Pulmonary artery endothelial cell (primary cell): ENCODE measurements at places on chromosomes 6 and 20. TPM values are rescaled to one million over a fixed set of nuclear protein-coding genes. Genes with fewer than 3 reads are reported as not detected.

DNA sequence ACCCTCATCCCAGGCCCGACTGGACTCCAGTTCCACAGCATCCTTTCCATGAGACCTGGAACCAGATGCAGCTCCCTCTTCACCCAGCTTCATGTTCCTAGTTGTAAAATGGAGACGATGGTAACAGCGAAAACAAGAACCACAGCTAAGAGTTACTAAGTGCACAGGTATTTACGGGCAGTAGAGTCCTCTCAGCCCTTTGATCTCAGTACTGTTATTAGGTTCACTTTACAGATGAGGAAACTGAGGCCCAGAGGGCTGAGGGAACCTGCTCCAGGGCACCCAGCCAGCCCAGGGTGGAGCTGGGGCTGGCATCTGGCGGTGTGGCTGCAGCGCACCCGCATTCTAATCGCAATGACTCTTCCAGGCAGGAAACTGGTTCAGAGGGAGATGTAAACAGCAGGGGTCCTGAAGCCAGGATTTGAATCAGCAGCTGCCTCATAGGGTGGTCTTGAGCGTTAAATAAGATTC is 858 bp downstream of the BCAS1 start:
- DNase-seq, result no peak

DNA sequence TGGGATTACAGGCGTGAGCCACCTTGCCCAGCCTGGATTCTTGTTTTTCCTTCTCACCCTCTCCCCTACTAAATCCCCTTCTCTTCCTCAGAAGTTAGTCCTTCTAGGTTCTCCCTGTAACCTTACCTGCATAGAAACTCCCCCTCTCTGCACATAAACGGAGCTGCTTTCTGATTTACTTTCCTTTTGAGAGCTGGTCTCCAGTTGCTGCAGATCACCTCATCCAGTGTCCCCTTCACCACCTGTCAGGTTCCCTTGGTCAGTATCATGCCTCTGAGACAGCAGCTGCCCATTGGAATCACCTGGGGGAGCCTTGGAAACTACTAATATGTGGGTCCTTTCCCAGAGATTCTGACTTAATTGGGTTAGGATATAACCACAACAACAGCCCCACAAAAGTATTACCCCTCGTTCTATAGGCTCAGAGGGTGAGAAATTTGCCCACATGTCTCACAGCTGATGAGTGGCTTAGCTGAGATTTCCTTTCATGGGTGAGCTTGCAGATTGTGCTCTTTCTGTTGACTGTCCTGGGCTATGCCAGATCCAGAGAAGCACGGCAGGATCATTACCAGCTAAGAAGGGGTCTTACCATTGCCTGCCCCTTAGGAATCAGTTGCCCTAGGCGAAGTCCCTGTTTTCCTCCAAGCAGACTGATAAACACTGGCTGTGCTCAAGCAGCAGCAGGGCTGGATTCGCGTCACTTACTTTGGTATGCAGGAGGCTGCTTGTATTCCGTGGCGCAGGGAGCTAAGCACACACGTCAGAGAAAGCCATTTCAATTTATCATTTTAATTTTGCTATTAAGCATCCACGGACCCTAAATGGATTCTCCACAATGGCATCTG is 51.3 kb downstream of the AKAP12 start:
- no peak for DNase-seq

DNA sequence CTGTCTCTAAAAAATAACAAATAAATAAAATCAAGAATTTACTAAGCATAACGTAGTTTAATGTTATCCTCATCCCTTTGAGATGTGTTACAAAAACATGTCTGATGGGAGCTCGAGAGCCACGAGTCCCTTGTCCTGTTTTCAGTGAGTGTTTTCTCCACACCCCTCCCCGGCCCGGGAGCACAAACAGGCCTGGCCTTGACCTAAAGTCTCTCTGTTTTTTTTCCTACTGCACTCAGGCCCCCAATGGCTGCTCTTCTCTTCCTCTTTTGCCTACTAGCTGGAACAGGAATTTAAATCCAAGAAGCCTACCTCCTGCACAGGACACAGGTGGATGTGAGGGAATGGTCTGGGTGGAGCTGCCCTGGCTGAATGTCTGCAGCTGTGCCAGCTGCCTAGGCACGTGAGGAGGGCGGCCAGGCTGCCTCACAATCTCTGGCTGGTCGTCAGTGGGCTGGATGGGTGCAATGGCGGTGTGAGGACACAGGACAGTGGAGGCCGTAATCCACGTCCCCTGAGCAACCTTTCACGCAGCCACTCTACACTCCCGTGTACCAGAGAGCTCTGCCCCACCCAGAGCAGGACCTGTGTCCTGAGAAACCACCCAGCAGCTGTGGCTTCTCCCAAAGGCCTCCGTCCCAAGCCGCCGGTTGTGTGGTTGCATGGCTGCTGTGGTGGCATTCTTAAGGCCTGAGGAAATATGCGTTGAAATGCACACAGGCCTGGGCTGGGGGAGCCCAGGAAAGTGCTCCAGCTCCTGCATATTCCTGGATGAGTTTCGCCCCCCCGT is 117.5 kb downstream of the FAM120B start:
- DNase-seq, result no peak

DNA sequence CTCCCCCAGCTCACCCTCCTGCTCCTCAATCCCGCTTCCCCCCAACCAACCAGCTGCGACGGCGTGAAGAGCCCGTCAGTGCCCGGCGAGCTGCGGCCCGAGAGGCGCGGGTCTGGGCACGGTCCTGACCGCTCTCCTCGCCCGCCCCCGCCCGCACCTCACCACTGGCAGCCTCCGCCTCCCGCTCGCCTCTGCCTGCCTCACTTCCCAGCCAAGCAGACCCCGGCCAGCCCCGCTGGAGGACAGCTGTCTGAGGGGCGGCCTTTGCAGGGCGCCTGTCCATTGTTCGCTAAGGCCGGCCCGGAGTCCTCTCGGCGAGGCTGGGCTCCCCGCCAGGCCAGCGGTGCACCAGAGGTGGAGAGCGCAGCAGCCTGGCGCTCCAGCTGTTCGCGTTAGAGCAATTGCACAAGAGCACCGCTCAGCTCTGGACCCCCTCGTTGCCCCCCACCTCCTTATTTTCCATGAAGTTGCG is 1.3 kb downstream of the SOBP start:
- no peak for DNase-seq

GRCh38 chr6:141260627-141261015 is 872.1 kb upstream of the GJE1 start:
- no peak for DNase-seq

- no peak for DNase-seq
These were observed 232.5 kb downstream of the SOX4 start for GRCh38 chr6:21826023-21826422.

- DNase-seq, result no peak
These were observed 215.9 kb downstream of the CLVS2 start for GRCh38 chr6:123211777-123212545.

DNA sequence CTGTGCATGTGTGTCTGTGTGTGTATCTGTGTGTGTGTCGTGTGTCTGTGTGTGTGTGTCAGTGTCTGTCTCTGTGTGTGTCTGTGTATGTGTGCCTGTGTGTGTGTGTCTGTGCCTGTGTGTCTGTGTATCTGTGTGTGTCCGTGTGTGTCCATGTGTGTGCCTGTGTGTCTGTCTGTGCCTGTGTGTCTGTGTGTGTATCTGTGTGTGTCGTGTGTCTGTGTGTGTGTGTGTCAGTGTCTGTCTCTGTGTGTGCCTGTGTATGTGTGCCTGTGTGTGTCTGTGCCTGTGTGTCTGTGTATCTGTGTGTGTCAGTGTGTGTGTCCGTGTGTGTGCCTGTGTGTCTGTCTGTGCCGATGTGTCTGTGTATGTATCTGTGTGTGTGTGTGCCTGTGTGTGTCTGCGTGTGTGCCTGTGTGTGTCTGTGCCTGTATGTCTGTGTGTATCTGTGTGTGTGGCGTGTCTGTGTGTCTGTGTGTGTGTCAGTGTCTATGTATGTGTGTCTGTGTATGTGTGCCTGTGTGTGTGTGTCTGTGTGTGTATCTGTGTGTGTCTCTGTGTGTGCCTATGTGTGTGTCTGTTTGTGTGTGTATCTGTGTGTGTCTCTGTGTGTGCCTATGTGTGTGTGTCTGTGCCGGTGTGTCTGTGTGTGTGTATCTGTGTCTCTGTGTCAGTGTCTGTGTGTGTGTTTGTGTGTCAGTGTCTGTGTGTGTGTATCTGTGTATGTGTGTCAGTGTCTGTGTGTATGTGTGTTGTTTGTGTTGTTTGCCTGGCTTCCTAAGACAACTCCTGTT is 11.6 kb downstream of the SNPH start:
- DNase-seq, result no peak

GRCh38 chr20:48465271-48465670 is 362.5 kb downstream of the PREX1 start:
- no peak for DNase-seq

GRCh38 chr6:65979120-65979519 is 272.1 kb upstream of the EYS start:
- no peak for DNase-seq

- DNase-seq, result no peak
These were observed 45.5 kb upstream of the UST start for GRCh38 chr6:148701375-148701774.

DNA sequence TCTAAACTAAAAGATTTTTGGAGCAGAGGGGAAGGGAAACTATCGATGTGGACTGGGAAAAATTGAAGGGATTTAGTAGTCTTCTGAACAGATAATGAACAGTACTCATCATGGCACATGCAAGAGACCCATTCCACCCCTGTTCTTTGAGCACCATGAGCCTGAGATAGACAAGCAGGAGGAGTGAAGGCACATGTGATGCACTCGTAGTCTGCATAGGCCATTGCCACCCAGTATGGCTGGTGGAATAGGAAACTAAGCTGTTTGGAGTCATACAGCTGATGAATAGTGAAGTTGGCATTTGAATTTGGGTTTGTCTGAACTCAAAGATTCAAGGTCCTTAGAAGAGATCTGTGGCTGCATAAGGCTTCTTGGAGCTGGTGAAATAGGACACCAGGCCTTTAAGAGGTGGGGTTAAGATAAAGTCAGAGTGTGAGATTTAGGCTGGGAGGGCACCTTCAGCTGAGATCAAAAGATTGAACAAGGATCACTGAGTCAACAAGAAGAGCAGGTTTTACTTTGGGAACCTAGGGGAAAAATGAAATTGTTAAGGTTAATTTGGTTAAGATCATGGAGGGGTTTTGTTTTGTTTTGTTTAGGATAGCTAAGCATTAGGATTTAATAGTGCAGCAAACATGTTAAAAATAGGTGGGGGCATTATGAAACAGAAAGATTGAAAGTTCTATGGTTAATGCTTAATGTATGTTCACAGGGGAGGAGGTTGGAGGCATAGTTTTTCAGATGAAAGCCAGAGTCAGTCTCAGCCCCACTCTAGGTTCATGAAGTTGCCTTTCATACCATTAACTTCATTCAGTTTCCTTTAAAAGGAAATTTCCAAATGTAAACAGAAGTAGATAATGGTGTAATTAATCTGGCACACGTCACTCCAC is 148.8 kb downstream of the ARID1B start:
- DNase-seq, result no peak

DNA sequence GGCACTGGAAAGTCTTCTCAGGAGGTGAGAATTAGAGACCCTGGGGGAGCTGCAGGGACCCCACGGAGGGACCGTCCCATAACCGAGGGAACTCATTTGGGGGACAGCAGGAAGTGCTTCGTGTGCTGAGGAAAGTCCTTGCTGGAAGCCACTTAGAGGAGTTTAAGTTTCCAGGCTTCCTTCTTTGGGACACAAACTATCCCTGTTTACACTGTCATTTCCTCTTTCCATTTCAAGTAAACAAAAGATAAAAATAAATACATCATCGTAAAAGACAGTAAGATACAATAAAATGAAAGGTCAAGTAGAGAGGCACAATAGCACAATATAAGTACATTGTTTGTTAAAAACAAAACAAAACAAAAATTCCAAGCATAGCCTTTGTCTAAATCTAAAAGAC is 101.2 kb downstream of the TTLL2 start:
- DNase-seq, result no peak

DNA sequence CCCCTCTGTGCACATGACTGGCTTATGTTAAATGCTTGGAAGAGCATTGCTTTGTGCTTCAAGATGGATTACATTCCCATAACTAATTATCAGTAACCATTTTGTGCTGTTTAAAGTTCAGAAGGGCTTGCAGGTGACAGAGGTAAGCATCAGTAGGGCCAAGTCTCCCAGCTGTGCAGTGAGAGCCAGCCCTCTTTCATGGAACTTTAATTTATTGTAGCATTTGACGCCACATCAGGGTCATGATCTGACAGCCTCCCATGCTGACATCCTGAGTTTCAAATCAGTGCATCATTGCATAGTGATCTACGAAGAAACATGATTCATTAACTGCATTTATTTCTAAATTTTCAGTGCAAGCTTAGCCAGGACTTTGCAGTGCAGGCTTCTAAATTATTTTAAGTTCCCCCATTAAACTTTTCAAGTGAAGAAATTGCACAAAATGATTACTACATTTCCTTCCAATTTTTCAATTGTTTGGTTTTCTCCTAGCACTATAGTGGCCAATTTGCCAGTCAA is 380.9 kb downstream of the UTRN start:
- no peak for DNase-seq

GRCh38 chr20:21075471-21075870 is 30.7 kb downstream of the LINC00237 start:
- no peak for DNase-seq

GRCh38 chr20:53985150-53985518 is 85.3 kb downstream of the BCAS1 start:
- DNase-seq, result no peak

GRCh38 chr20:16708602-16709001 is 21.2 kb upstream of the SNRPB2 start:
- no peak for DNase-seq

GRCh38 chr6:101294051-101294638 is 99.4 kb upstream of the GRIK2 start:
- no peak for DNase-seq

GRCh38 chr6:72414657-72415056 is 207.2 kb upstream of the KCNQ5 start:
- no peak for DNase-seq

DNA sequence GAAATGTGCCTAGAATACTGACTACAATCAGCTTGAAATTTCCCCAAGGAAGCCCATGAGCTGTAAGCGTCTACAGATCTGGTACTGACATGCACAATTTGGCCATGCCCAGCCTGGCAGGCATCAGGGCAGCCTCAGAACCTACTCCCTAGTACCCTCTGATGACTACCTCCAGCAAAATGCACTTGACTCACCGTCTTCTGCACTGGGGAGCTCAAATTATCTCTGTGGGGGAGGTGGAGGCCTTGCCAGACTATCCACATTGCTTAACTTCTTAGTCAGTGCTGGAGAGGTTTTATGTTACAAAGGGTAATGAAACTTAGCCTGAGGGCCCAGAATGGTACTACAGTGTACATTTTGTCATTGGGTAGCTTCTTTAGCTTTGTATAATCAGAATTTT is 126.0 kb upstream of the ADGRF1 start:
- DNase-seq, result no peak

DOK5 gene
- total RNA-seq, result 13.5 and 20.3 TPM in 2 replicates

PPARD gene
- total RNA-seq, result 4.9 and 7.4 TPM in 2 replicates

CHD6 gene
- 19.7 and 31.5 TPM in 2 replicates for total RNA-seq

PTPRK gene
- total RNA-seq, result 61.3 and 67.1 TPM in 2 replicates

DUSP15 gene
- not detected in 2 replicates for total RNA-seq

SYCP2L gene
- not detected in 2 replicates for total RNA-seq

GPLD1 gene
- total RNA-seq, result 0.04 TPM in 1 of 2 replicates, not detected in the other

DACT2 gene
- total RNA-seq, result not detected in 2 replicates
